ENCODE measurements at places on chromosomes 5 and 9.

- no peak for DNase-seq
Observed at GRCh38 chr5:152622628-152623027, 217.5 kb upstream of the NMUR2 start.

DNA sequence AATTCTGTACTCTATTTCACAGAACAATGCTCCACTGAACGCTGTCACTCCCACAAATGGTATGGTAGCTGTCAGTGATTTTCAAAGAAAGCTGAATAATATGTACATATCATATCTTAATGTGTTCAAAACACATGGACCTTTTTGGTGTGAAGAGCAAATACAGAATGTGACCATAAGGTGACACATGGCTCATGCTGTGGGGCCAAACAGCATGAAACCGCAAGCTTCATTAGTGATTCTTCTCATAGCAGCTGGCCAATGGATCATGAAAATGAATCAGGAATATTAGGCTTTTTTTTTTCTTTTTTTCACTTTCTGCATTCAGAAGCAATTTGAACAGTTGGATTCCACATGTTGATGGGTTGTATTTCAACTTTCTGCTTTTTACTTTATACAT lies 54.9 kb upstream of the CDH9 start:
- DNase-seq = no peak

DNA sequence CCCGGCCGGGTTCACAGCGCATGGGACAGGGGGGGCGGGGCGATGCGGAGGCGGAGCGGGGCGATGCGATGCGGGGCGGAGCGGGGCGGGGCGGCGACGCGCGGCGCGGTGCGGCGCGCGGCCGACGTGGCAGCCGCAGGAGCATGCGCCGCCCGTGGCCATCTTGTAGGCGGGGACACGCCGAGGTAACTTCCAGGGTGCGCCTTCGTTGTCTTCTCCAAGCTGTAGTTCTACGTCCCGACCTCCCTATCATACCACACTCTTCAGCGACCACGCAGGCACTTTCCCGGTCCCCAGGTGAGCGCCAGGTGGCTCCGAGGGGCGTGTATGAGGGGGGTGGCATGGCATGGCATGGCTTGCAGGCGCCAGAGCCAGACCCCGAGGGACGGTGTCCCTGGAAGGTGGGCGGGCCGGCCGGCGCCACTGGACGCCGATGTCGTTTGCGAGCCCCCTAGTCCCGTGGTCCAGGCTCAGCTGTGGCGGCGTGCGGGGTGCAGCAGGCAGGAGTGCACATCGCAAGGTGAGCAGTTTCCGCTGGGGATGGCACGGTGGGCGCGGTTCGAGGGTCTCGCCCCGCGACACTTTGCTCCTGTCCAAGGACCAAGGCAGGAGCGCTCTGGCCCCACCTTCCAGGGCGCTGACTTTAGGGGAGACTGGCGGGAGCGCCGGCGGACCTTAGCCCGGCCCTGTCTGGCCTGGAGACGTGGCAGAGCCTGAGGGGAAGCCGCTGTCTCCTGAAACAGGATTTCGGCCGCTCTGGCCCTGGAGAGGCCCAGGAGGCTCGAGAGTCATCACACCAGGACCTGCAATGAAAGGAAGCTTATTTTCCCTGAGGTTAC lies at the start of gene PRRC1:
PRRC1 (plus strand) TSS at position 161 of the 839 bp plus-strand sequence. CDS start 5,840 bp downstream, outside the sequence.
- peak; percentile 61 for DNase-seq

DNA sequence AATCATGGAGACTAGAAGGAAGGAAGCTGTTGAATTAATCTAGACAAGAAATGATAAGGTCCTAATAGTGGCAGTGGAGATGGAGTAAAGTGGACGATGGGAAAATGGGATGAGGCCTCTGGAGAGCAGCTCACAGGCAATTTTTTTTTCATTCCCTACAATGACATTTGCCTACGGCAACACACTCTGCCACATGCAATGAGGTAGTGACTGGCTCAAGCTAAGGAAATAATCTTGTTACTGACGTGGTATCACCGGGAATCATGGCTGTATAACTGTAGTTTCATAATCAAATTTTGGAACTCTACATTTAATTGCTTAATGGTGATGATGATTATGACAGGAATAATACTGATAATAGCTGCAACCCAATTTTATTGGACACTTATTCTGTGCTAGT lies 12.1 kb upstream of the MOB3B start:
- no peak for DNase-seq

DNA sequence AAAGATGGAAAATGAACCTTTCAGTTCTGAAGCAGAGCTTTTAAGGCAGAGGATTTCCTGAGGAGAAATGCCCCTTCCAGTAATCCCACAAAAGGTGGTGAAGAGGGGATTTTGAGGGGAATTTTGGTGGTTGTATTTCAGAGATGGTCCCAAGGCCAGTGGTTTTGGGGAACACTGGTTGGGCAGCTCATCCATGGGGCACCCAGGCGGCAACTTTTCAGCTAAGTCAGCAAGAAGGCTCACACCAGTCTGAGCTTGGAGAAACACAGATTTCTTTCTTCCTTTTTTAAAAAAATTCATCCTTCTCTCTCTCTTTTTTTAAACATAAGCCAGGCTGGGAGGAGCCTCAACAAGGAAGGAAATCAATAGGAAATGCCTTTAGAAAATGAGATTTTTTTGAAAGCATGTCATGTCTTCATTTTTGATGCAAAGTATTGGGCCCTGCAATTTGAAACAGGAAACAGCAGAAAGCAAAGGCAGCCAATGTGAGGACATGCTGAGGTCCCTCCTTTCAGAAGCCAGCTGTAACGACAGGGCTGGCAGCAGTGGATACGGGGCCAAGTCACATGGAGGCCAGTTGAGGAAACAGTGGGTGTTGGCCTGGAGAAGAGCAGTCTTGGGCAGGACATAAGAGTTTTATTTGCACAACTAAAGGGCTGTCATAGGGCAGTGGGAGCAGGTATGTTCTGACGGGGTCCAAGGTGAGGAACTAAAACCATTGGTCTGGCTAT lies 155.3 kb upstream of the KLF4 start:
- no peak for DNase-seq

GRCh38 chr9:93895535-93895934 lies 59.6 kb downstream of the BARX1 start:
- DNase-seq = no peak

DNA sequence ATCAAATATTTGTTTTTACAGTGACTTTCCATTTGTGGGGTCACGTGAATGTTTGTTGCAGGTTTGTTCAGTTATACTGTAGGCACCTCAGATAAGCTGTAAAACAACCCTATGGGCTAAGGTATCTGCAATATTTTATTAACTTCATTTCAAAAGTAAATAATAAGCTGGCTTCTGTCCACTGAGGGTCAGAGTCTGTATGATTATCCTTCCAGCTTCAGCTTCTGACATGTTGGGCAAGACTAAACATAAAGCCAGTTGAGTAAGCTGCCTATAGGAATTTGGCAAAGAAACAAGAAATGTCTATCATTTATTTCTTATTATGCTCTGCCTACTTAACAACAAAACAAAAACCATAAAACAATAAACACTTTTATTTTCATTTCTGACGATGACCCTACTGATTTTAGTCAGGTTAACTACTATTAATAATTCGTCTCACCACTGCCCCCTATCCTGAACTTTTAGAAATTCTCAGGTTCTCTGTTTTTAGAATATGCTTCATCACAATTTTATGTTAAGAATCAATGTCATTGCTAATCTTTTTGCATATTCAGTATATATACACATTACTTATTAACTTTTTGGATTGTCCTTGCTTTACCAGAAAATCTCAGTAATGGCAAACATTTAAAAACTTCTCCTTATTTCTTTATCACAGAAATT lies 413.6 kb upstream of the ADAMTSL1 start:
- no peak for DNase-seq

GRCh38 chr5:133612249-133612860 lies at the start of gene FSTL4:
FSTL4 (minus strand) TSS chr5:133612541.
- DNase-seq = peak; percentile 65

GRCh38 chr9:136237486-136238341 lies 7.9 kb downstream of the QSOX2 start:
- no peak for DNase-seq

DNA sequence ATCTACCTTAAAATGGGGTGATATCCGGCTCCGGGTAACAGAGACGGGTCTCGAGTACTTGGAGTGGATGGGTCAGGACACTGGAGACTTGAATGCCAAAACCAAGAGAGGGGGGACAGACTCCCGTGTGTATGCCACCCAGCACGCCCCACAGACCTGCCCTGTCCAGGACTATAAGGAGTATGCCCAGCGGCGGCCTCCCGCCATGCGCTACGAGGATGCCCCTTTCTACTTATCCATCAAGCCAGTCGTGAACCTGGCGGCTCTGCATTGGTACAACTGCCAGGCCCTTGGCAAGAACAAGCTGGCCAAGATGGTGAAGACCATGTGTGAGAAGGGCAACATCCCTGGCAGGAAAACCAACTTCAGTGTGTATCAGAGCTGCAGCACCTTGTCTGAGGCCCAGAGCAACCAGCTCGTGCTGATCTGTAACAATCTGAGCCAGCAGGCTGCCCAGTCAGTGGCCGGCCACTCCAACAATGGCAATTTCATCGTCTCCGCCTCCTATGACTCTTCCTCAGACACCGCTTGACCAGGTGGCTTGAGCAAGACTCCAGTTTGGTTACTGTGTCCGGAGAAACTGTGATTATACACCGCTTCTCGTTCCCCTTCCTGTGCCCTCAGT lies 99.4 kb downstream of the INIP start:
- no peak for DNase-seq

- no peak for DNase-seq
Observed at GRCh38 chr9:117480253-117480652, 65.4 kb upstream of the ASTN2 start.

- no peak for DNase-seq
Observed at GRCh38 chr9:133199648-133200321, 9.3 kb downstream of the OBP2B start.

DNA sequence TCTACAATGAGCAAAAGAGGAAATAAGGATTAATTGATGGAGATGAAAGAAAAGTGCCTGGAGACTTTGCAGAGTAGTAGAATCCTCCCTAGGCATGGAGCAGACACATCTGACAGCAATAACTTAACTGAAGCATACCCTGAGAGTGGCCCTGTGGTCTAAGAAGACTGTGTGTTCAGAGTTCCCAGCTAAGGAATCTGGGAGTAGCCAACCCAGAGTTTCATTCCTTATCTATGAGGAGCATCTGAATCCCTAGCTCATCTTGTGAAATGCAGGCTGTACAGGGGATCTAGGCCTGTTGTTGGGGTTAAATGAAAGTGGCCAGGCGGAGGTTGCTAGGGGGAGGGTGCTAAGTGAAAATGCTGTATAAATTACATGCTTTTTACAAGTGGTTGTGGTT lies 233.1 kb upstream of the FBXL7 start:
- DNase-seq = no peak

DNA sequence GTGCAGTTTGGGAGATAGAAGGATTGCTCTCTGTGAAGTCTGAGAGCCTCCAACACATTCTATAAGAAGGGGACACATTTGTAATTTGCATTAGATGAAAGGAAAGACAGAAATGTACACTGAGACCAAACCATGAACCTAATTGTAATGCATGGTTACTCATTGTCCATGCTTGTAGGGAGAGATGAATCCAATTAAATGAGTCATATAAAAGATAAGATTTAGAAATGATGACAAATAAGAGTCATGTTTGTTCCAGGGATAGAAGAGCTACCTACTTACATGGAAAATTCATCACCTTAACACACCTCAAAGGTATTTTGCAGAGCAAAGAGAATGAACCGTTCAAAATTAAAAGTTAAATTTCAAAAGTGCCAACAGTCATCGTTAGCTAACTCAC lies 85.1 kb downstream of the FBXL7 start:
- no peak for DNase-seq

- DNase-seq = no peak
Observed at GRCh38 chr9:76101491-76101890, 211.0 kb downstream of the PCSK5 start.

DNA sequence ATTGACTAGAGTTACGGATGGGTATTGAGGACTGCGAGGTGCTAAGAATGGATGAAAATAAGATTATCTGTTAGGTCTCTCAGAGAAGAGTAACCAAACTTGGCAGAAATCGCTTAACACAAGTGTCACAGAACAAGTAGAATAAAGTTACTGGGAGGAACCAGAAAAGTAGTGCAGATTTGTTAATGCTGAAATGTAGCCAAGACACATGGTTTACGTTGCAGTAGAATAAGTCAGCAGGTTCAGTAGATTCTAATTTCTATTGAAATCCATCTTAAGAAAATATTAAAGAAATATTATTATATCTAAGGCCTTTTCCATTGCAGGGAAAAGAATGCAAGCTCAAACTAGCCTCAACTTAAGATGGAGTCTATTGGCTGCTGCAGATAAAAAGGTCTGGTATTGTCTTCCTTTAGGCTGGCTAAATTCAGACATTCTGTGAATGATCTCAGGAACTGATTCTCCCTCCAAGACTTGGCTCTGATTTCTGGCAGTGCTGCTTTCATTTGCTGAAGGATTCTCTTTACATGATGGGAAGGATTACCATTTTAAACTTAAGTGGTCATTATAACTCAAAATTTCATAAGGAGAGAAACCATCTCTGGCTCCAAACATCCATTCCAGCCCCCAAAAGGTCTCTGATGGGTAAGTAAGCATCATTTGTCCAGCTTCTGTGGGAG lies 314.9 kb downstream of the MARCHF11 start:
- DNase-seq = no peak

DNA sequence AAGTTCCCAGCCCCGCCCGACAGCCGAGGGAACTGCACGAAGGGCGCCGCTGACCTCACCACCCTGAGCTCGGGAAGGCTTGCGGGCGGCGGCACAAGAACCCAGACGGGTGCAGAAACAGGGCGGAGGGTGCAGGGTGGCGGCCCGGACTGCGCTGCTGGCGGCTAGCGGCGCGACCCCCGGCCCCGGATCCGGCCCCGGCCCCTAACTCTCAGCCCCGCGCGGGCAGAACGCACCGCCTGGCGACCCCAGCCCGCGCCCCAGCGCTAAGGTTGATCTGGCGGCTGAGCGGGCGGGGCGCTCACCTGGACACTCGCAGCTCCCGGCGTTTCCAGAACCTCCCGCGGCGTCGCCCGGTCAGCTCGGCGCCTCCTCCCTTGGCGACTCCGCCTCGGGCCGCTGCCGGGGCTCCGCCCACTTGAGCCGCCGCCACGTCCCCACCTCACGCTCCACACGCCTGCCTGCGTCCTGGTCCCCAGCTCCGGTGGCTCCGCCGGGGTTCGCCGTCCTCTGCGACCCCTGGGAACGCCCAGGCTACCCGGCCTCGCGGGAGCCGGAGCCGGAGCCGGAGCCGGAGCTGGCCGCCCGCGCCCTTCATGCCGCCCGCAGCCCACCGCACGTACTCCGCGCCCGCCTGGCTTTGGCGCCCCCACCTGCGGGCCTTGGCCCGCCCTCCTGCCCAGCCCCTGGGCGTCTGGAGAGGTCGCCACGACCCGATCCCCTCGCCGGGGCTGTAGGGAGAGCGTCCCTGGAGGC lies at the start of gene P4HA2:
P4HA2 (minus strand) TSS at position 369 of the 756 bp plus-strand sequence. CDS start 9,227 bp downstream, outside the sequence.
- no peak for DNase-seq

DNA sequence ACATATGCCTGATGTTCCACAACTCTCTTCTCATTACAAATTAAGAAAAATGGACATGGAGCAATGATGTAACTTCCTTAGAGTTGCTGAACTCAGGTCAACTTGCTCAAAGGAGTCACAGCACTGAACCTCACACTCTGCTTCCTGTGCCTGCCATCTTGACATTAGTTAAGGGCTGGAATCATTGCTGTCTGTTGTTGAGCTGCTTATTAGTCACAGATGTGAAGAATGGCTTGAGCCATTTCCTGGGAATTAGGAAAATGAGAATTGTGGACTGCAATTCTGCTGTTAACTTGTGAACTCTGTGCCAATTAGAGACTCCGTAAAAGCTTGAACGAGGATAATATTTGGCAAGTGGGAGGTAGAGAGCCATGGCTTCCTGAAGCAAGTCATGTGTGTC lies 212.0 kb downstream of the ADAMTS12 start:
- DNase-seq = no peak

Data from spinal cord (tissue), 10 donors.